ENCODE measurements at places on chromosomes 3 and 15. TPM values are rescaled to one million over a fixed set of nuclear protein-coding genes. Genes with fewer than 3 reads are reported as not detected.

DNA sequence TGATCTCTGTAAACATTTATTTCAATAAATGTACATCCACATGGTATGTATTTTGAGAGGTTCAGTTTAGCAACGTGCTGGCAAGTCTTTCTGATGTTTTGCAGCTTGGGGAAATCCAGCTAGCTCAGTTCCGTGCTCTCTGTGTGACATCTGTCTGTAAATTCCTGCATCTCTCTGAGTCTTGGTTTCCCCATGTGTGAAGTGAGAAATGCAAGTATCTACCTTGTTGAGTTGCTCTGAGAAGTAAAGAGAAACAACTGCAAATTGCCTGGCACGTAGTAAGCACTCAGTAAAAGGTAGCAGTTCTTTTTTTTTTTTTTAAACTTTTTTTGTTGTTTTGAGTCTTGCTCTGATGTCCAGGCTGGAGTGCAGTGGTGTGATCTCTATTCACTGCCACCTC lies 30.2 kb upstream of the MORF4L1 start:
- DNase-seq: no peak

DNA sequence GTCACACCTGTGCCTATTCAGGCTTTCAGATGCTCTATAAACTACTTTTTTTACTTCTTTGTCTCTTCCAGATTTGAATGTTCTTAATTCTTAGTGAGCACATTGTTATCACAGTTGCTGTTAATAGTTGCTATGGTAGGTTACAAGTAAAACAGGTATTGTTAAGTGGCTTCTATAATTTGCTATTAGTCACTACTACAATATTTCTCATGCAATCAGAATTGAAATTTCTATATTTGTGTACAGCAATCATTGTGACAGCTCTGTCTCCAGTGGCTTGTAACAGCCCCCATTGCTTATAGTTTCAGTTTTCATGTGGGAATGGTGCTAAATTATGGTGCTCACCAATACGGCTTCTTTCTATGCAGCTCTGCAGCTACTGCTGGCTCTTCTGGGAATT lies 318.4 kb upstream of the GOLIM4 start:
- DNase-seq: no peak

GRCh38 chr15:34609102-34610057 lies 25.9 kb upstream of the GOLGA8B start:
- no peak for DNase-seq

Gene OR4F6
- total RNA-seq: not detected
